ENCODE measurements at places on chromosomes 2 and 18. TPM values are rescaled to one million over a fixed set of nuclear protein-coding genes. Genes with fewer than 3 reads are reported as not detected.

DNA sequence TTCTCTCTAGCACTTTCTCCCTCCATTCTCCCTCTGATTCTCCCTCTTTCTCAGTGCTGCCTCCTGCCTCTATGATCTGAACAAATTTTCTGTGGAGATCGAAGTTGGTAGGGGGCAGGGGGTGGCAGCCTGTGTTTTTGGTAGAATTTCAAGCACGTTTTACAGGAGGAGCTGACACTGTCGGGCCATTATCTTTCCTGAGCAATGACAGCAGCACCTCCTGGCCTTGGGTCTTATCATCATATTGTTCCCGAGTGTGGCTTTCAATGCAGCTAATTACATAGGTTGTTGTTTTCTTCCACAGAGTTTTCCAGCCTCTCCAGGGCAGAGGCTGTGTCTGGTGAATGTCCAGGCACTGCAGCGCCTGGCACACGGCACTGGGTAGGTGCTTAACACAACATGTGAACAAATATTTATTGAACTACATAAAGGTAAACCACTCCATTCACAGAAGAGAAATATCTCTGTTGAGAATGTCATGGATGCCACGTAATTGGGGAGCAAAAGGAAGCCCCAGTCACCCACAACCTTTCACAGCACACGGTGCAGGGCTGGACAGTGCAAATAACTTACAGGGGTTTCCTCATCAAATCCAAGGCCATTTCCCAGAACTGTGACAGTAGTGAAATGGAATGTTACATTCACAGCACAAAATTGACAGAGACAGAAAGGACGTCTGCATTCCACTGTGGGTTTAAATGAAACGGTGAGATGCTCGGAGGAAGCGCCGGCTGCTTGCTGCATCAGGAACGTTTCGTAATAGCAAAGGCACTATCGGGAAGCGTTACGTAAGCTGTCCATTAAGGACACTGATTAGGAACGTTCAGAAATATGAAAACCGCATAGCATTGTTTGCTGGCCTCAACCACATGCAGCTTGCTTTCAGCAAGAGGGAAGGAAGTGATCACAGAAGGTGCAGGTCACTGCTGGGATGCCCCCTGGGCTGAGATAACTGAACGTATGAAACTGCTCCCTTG is 6.5 kb upstream of the KCNG2 start:
- peak; percentile 61 for DNase-seq

- no peak for DNase-seq
These were observed 225.7 kb upstream of the TNP1 start for GRCh38 chr2:217085543-217085942.

- DNase-seq: no peak
These were observed 118.3 kb upstream of the NCK2 start for GRCh38 chr2:105626212-105626965.

DNA sequence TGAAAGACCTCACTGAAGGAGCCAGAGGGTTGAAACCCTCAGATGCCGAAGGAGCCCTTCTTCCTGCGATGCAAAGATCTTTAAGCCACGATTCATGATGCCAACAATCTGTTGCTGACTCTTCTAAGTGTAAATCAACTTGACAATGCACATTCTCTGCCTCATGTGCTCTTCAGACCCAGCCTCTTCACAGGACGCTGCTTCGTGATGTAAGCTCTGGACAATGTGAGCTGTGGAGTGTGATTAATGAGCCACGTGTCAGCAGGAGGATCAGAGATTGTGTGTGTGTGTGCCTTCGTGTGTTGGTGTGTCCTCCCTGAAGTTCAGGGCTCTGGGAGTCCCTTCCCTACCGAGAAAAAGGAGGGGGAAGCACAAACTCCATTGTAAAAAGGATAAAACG is 26.5 kb upstream of the TWIST2 start:
- DNase-seq: peak; percentile 15

DNA sequence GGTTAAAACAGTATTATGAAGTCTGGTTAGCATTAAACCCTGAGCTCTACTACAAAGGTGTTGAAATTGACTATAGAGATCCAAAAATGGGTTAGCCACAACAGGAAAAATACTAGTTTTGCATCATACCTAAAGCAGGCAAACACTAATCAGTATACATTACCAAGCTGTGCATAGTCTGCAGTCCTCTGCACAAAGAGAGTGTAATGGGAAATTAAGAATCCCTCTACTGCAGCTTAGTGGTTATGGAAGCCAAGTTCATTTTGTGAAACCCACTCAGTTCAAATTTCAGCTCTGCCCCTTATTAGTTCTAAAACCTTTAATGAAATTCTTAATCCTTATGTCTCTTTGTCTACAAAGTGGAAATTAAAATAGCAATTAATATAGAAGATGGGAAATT is 192.1 kb downstream of the MBD2 start:
- no peak for DNase-seq

- peak; percentile 54 for DNase-seq
These were observed 6.8 kb downstream of the MGAT5 start for GRCh38 chr2:134260713-134261112.

- DNase-seq: no peak
These were observed 5.3 kb upstream of the DCTN1 start for GRCh38 chr2:74385396-74385795.

GRCh38 chr2:142930835-142931398 is 53.5 kb downstream of the KYNU start:
- no peak for DNase-seq

DNA sequence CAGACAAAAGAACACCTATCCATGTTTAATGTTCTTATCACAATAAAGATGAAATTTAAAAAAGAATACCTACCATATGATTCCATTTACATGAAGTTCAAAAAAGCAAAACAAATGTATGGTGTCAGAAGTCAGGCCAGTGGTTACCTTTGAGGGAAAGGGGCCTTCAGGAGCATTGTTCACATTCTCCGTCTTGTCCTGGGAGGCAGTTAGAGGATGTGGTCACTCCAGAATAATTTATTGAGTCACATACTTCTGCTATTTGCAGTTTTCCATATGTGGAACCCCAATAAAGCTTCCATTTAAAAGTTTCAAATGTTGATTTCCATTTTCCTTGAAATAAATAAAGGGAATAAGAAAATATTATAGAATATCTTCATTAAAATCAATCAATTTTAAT is 41.6 kb upstream of the POU3F3 start:
- no peak for DNase-seq

DNA sequence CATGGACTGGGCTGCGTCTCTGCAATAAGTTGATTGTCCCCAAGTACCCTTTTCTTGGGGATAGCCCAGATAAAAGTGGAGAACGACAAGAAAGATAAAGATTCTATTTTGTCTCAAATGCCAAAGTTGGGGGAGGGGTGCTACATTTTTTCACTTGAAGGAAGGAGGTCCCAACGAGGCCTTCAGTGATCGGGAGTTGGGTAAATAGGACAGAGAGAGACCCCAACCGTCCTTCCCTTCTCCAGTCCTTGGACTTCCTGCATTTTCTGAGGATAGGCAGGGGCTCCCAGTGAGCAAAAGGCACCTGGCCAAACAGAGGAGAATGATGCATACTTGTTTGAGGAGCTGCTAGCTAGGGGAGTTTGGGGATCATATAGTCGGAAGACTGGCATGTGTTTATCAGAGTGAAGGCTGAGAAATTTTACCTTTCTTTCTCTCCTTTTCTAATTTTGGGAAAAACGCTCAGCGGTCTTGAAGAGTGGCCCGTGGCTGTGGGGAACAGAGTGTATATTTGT is 3.5 kb upstream of the EN1 start:
- DNase-seq: no peak

- DNase-seq: peak; percentile 65
These were observed 111.8 kb downstream of the STPG4 start for GRCh38 chr2:47043142-47043890.

- DNase-seq: no peak
These were observed 343.1 kb downstream of the CBLN2 start for GRCh38 chr18:72201032-72201431.

GRCh38 chr2:104863468-104864279 is 9.8 kb downstream of the POU3F3 start:
- no peak for DNase-seq

DNA sequence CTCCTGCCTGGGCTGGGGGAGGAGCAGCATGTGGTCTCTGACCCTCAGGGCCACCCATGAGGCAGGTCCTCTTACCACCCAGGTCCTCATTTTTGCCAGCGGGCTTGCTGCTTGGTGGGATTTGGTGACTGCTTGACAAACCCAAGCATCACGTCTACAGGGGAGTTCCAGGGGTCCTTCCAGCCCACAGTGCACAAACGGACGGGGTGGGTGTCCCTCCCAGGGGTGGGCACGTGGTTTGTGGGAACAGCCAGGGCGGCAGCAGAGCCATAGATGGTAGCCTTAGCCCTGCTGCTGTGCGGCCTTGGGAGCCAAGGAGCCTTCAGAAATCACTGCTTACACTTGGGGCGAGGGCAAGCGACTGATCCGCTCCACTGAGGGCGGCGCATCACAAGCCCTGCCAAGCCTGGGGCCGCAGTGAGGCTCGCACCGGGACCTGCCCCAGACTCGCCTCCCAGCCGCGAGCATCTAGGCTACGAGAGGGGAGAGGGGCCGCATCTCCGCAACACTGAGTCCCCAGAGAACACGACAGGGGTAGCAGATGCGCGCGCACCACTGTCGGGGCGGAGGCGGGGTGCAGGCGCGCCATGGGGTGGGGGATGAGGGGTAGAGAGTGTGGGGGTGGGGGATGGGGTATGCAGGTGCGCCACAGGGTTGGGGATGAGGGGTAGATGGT is 36.9 kb downstream of the SNED1 start:
- DNase-seq: no peak

DNA sequence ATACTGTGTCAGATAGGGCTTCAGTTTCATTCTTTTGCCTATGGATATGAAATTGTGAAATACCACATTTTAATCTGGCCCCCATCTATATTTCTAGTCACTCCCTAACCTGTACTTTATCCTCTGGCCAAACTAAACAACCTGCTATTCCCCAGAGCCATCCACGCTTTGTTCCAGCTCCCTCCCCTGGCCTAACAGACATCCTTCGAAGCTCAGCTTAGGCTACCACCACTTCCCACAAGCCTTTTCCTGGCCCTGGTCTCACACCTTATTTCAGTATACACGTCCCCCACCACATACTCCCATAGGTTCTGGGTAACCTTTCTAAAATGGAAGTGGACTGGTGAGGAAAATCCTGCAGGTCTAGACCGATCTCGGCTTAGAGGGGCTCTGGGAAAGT is 55.4 kb downstream of the MAP4K3 start:
- no peak for DNase-seq

GRCh38 chr2:26346454-26347053 is at the start of gene ADGRF3:
TSS of gene ADGRF3 (minus strand) at chr2:26346789. CDS start at chr2:26346234, 555 bp downstream.
- peak; percentile 75 for DNase-seq

- DNase-seq: no peak
These were observed 87.3 kb downstream of the ACOXL start for GRCh38 chr2:110819711-110820110.

DNA sequence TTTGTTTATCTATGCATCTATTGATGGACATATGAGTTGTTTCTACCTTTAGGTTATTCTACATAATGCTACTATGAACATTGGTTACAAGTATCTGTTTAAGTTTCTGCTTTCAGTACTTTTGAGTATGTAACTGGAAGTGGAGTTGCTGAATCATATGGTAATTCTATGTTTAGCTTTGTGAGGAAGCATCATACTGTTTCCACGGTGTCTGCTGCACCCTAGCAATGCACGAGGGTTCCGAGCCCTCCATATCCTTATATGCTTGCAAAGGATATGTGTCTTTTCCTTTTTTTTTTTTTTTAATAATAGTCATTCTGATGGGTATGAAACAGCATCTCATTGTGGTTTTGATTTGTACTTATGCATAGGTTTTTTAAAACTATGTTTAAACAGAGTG is 83.7 kb downstream of the FMNL2 start:
- no peak for DNase-seq

- no peak for DNase-seq
These were observed 14.5 kb upstream of the ERMN start for GRCh38 chr2:157339965-157340655.

- DNase-seq: no peak
These were observed 67.0 kb downstream of the PMS1 start for GRCh38 chr2:189851174-189851826.

DNA sequence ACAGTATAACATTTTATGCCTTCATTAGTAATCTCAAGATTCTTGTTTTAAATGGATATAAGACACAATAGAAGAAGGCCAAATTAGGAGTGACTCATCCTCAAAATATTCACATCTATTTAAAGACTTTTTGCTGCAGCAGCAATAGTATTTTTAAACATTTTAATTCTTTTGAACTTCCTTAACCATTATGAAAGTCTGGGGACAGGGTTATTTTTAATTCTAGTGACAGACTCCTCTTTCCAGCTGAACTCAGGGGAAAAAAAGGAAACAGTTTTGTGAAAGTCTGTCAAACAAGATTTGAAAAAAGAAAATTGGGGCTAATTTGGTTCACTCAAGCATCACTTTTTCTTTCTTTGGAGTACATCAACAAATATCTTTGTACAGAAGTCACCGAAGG is 541.8 kb downstream of the NUP35 start:
- DNase-seq: peak; percentile 2

PROKR1 gene
- 1.8 TPM for polyA plus RNA-seq

TSPYL6 gene
- 0.12 TPM for polyA plus RNA-seq

BMP10 gene
- polyA plus RNA-seq: not detected

ANKRD30B gene
- not detected for polyA plus RNA-seq

ACOXL gene
- polyA plus RNA-seq: 0.15 TPM

MARCO gene
- polyA plus RNA-seq: 2.3 TPM

SLC16A14 gene
- polyA plus RNA-seq: 3.5 TPM

PLB1 gene
- polyA plus RNA-seq: 2.2 TPM

WNT10A gene
- 0.08 TPM for polyA plus RNA-seq

ID2 gene
- 31.8 TPM for polyA plus RNA-seq

DIPK1C gene
- 7.6 TPM for polyA plus RNA-seq

RNF144A gene
- 24.3 TPM for polyA plus RNA-seq

SLC4A5 gene
- 1.7 TPM for polyA plus RNA-seq

ETAA1 gene
- polyA plus RNA-seq: 11.0 TPM

FIGN gene
- 2.3 TPM for polyA plus RNA-seq

FAM237A gene
- polyA plus RNA-seq: not detected

Measured in muscle of back (tissue), 13 donors.